ENCODE measurements at places on chromosomes 6 and 20.

- no peak for DNase-seq
Observed at GRCh38 chr20:19964289-19965265, 52.6 kb upstream of the NAA20 start.

GRCh38 chr20:36924167-36925045 lies 27.1 kb downstream of the SAMHD1 start:
- DNase-seq = peak; percentile 29

DNA sequence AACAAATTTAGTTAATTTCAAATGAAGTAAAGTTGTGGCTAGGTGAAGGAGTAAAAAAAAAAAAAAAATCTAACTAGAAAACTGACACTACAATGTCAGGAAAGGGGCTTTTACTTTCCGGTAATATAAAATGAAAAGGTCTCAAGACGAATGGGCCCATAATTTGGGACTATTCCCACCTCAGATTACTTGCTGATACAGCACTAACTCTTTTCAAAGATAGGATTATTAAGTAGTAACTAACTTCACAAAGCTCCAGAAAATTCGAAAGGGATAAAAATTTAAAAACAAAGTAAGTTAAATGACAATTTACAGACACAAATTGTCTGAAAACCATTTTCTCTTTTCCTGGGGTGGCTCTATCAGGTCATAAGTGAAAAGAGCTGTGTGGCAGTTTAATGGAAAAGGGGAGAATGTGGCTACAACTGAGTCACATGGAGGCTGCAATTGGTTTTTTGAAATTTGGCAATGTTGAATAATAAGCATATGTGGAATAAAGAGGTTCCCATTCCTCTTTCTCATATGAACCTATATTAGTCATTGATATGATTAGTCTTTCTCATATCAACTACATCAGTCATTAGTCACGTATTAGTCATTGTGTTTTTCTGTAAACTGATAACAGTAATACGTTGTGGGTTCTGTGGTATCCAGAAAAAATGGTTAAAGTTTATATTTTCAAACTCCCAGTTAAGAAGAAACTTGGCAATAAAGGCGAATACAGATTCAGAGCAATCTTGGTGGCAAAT lies 78.0 kb downstream of the RWDD2A start:
- DNase-seq = no peak

GRCh38 chr6:14797875-14798593 lies 447.8 kb upstream of the JARID2 start:
- DNase-seq = no peak

DNA sequence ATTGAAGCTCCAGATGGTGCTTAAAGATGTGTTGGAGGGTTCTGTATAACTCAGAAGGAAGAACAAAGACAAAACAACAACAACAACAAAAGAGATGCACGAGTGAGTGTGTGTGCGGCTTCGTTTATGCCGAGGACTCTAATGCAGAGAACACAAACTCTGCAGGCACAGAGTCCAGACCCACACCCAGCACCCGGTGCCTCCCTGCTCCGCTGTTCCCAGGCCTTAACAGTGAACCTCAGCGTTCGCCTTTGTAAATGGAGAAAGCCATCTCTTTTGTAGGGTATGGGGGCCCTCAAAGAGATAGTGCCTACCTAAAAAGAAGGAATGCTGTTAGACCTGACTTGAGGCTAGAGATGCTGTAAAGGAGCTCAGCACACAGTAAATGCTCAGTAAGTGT lies 243.3 kb downstream of the ERMARD start:
- DNase-seq = no peak

GRCh38 chr20:61030130-61030529 lies 221.9 kb upstream of the CDH4 start:
- no peak for DNase-seq

- DNase-seq = no peak
Observed at GRCh38 chr6:72826037-72826436, 204.2 kb downstream of the KCNQ5 start.

- peak; percentile 6 for DNase-seq
Observed at GRCh38 chr6:53628354-53629119, 37.0 kb downstream of the KLHL31 start.

DNA sequence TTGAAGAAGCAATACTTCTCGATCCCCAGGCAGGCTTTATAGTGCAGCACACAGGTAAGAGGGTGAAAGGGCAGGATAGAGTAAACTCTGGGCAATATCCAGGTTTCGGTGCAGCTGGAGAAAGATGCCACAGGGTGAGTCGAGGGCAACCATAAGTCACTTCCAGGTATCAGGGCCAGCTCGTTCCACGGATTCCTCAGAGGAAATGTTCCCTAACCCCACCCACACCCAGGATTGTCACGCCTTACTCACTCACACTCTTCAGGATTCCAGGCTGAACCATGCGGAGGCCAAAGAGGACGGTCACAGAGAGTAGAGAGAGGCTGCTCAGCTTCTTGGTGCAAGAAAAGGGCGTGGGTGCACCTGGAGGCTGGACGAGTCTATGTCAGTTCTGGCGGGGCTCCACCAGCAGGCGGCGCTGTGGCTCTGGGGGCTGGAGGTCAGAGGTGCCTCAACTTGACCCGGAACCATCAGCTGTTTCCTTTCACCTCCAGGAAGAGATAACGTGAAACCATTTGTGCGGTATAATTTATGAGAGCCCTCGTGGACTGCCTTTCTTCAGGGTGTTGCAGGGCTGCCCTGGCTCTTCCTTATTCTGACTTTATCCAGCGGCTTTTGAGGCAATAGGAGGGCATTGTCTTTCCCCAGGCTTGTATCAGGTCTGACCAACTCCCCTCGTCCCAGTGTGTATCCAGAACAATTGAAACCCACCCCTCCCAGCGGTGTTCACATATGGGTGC lies 14.5 kb upstream of the WFDC12 start:
- DNase-seq = peak; percentile 25

- no peak for DNase-seq
Observed at GRCh38 chr20:57666106-57666833, 43.5 kb downstream of the PMEPA1 start.

- no peak for DNase-seq
Observed at GRCh38 chr6:32424589-32425300, 14.9 kb upstream of the HLA-DRA start.

DNA sequence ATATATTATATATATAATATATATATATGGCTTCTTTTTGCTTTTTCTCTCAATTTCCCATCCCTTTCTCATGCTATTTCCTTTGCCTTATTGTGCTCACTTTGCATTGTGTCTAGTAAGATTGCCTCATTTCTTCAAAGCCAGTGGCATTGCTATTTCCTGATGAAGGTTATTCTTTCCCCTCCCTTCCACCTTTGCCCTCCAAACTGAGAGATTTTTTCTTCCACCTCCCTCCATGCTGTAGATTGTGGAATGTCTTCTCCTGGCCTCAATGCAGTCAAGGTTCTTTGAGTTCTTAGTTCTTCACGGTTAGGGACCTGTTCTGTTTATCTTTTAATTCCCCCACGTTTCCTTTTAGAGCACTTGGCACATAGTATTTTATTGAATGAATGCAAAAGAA lies 17.2 kb downstream of the SH3BGRL2 start:
- DNase-seq = no peak

GRCh38 chr6:69835414-69836179 lies 30.8 kb upstream of the COL19A1 start:
- DNase-seq = peak; percentile 71

- DNase-seq = no peak
Observed at GRCh38 chr6:139349464-139350020, 24.9 kb downstream of the CITED2 start.

DNA sequence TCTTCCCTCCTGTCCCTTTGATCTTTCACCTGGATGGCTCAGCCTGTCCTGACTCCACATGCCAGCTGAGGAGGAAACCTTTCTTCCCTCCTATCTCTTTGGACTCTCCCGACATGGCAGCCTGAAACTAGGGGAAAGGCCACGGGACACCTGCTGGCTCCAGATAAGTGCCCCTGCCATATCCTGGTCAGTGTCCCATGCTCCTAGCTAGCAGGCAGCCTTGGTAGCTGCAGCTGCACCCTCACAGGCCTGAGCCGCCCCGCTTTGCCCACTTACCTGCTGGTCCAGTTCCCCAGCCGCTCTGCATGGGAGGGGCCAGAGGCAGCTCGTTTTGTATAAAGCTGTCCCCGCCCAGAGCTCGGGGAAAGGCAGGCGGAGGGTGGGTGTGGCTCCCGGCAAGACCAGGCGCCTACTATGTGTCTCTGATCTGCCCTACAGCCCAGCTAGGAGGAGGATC lies 7.4 kb upstream of the SLC52A3 start:
- no peak for DNase-seq

- DNase-seq = peak; percentile 34
Observed at GRCh38 chr6:116497113-116497676, 14.2 kb upstream of the CALHM5 start.

DNA sequence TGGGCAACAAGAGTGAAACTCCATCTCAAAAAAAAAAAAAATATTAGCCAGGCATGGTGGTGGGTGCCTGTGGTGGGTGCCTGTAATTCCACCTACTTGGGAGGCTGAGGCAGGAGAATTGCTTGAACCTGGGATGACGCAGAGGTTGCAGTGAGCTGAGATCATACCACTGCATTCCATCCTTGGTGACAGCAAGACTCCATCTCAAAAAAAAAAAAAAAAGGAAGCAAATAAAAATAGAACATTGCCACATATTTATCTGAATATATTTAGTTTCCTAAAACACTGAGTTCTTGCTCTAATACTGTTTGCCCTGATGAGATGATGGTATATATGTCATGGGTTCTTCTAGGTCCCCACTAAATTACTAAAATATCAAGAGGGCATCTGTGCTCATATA lies 28.4 kb downstream of the CASP8AP2 start:
- no peak for DNase-seq

DNA sequence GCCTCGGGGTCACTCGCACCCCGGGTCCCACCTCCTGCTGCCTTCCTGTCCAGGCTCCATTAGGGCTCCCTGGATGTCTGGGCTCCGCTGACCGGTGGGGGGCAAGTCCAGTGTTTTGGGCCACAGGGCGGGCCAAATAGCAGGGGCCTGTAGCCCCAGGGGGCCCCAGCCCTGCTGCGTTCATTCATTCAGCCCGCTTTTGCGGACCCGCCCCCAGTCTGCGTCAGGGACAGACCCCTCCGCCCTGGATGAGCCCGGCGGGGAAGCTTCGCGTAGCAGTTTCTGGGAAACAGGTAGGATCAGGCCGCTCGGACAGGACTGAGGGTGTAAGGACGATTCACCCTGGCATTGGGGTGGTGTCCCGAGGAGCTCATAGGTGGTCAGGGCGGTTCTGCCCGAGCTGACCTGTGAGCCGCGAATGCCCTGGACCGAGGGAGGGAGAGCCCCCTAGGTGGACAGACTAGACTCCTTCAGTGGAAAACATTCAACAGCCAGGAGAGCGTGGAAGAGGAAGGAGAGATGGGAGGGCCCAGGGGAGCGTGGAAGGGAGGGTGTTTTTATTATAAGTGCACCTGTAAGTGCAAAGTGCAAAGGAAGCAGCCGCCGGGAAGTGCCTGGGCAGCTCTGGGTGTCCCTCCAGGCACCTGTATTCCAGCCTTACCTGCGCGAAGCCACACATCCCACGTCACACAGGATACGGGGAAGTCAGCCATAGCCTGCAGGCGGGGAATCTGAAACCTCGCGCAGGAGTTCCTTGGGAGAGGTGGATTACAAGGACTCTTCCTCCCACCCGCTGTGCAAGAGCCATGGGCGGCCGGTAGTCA lies 662 bp downstream of the ENTPD6 start:
- DNase-seq = peak; percentile 61

DNA sequence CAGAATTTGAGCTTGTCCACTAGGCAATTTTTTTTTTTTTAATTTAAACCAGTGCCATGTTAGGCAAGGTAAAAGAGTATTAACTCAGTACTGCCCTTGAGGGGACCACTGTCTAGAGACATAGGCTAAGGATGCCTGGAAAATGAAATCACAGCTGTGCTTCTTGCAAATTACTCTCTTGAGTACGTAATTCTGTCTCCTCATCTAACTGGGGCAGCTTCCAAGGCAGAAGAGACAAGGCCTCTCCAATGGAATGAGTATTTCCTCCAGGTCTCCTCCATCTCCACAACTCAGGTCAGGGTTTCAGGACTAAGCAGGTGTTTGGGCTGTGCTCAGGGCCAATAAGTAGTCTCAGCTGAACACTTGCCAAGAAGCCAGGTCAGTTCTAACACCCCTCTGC lies 33.8 kb upstream of the MRPS10 start:
- no peak for DNase-seq

DNA sequence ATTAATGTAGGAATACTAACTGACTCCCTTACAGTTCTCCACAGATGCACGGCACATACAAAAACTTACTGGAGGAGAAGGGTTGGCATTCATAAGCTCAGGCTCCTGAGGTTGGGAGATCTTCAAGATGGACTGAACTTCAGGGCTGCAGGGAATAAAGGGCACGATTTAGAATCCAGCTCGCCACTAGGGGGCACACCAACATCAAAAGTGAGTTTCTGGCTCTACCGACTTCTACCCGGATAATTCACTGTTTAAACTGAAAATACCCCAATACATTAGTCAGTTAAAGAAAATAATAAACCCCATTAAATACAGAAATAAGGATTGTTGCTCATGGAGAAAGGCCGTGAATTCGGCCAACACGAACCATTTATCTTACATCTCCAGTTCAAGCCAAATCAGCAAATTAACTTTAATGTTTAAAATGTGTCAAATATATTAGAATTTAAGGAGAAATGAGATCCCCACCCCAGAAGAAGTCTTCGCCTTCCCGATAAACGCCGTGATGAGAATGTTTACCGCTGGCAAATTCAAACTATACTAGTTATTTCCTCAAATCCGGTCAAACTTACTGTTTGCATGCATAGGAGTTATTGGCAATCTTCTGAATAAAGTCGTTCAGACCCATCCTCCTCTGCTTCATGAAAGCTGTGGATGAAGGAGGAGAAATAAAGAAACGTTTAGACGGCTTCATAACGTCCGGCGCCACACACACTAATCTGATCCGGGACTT lies 121.7 kb upstream of the SLC2A12 start:
- peak; percentile 73 for DNase-seq

DNA sequence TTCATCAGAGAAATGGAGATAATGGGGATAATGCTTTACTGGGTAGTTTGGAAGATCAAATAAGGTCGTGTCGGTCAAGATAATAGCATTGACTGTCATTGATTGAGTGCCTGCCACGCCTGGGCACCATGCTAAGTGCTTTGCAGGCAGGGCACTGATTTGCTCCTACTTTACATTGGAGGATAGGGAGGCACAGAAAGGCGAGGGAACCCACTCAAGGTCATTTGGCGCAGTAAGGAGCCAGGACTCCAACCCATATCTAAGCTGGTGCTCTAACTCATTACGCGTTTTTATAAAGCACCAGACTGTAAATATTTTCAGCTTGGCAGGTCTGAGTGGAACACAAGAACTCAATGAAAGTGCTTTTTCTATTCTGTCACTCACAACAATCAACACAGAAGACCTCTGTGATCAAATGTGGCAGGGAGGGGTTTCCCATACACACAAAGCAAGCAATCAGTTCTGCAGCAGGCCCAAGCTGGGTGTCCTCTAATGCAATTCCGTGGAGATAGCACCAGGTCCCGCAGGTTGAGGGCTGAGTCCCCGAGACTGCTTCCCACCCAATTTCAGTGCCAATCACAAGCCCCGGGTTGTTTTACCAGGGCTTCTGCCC lies 373.6 kb downstream of the CDH26 start:
- DNase-seq = no peak

- DNase-seq = no peak
Observed at GRCh38 chr20:20793591-20793990, 81.1 kb upstream of the RALGAPA2 start.
